ENCODE measurements at places on chromosomes 11 and 22. TPM values are rescaled to one million over a fixed set of nuclear protein-coding genes. Genes with fewer than 3 reads are reported as not detected.

The SYT8 gene
- 0.41 TPM for total RNA-seq

The MAJIN gene
- not detected for total RNA-seq

The DBX1 gene
- total RNA-seq = not detected

The CASP1 gene
- not detected for total RNA-seq

The TSSC4 gene
- 75.4 TPM for total RNA-seq

The PLAAT5 gene
- total RNA-seq = not detected

The HNRNPUL2 gene
- total RNA-seq = 40.2 TPM

The ANO9 gene
- total RNA-seq = 1.5 TPM

The PNPLA5 gene
- not detected for total RNA-seq

The OR8B3 gene
- not detected for total RNA-seq

The MS4A6A gene
- not detected for total RNA-seq

The PGA4 gene
- total RNA-seq = not detected

Data from A549 treated with ZK216348 at 1 μM for 4 hours (cell line).